ENCODE measurements at places on chromosomes 12 and 14.
A peak's percentile ranks its signal among the peaks of the same experiment; 100 is the strongest.

- H3K4me3 ChIP-seq: peak overlapping the region; percentile 86
- DNase-seq: peak; percentile 52
- peaks cover 6% of the 10 kb centered on the region for H3K27me3 ChIP-seq
- H3K36me3 ChIP-seq: no peaks in the 10 kb centered on the region
- H3K4me1 ChIP-seq: peaks cover 12% of the 10 kb centered on the region
- peak overlapping the region; percentile 94 for H3K27ac ChIP-seq
Observed at GRCh38 chr12:12562016-12562483, 613 bp downstream of the DUSP16 start.

- no peak overlapping the region for H3K27ac ChIP-seq
- DNase-seq: no peak
- H3K27me3 ChIP-seq: peaks cover 15% of the 10 kb centered on the region
- H3K4me3 ChIP-seq: no peak overlapping the region
- H3K4me1 ChIP-seq: no peaks in the 10 kb centered on the region
Observed at GRCh38 chr12:5716201-5716600, 228.9 kb downstream of the ANO2 start.

DNA sequence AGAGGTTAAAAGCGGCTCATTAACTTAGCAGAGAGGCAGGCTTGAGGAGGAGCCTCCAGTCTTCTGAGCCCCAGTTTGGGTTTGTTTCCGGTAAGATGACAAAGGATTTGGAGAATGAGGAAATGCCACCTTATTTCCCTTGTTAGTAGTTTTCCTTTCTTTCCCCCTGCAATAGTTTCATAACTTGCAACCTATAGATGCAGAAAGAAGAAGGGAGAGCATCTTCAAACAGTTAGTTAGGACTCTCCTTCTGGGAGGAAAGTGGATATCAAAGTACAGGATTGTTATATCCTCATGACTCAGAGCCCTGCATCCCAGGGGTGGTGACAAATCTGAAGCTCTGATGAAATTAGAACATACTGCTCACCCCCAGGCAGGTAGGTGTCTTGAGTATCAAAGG lies 180.7 kb upstream of the SLC38A2 start:
- no peak for DNase-seq
- no peak overlapping the region for H3K4me3 ChIP-seq
- H3K36me3 ChIP-seq: peaks cover 4% of the 10 kb centered on the region

DNA sequence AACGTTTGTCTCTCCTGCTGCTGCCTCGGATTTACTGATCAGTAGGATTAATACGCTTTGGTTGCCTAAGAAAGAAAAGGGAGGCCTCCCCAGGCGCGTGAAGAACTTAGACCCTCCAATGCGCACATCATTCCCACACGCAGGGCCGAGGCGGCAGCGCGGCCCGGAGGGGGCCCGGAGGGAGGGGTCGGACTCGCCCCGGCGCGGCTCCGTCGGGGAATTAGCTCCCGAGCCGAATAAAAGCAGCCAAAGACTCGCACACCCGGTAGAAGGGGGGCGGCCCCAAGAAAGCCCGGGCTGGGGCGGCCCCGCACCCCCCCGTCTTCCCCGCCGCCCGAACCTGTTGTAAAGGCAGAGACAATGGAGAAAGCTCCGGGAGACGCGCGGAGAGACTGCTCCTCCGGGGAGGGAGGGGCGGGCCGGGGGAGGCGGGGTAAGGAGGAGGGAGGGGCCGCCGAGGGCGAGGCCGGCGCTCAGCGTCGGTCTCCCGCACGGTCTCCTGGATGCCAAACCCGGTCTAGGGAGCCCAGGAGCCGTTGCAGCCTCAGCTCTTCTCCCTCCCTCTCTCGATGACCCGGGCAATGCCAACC lies at the start of gene NELL2:
NELL2 (minus strand) TSS at position 362 of the 590 bp plus-strand sequence. CDS start 446 bp downstream, outside the sequence.
- H3K27ac ChIP-seq: no peak within 1 kb of the TSS
- H3K27me3 ChIP-seq: peaks cover 49% of the 10 kb centered on the region
- peaks cover 22% of the 10 kb centered on the region for H3K4me1 ChIP-seq
- DNase-seq: no peak
- peak within 1 kb of the TSS; percentile 60 for H3K4me3 ChIP-seq

DNA sequence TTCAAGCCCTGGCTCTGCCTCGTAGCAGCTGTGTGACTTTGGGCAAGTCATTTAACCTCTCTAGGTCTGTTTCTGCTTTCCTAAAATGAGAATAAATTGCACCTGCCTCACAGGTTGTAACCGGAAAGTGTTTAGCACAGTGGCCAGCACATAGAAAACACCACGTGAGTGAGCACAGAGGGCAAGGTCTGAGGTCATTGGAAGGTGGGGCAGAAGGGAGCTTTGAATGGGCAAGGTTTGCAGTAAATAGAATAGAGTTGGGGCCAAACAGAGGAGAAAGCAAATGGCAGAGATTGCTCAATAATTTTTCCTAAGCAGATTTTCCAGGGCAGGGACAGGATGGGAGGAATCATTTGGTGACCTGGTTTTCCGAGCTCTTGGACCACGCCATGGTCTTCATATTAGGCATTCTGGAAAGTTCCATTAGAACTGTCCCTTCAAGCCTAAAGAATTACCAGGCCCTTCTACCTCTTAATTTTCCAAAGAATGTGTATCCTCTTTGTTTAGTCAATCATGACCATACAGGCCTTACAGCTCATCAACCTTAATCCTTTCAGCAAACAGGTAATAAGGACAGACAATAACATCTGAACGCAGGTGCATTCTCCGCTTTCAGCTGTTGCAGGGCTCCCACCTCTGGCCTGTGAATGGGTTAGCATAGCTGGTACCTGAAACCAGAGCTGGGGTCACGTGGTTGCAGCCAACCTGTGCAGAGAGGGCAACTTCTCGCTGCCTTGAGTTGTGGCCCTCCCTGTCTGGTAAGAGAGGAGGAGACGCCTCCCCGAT lies 53.8 kb downstream of the VWF start:
- no peak overlapping the region for H3K4me3 ChIP-seq
- H3K27me3 ChIP-seq: peaks cover 39% of the 10 kb centered on the region
- H3K36me3 ChIP-seq: no peaks in the 10 kb centered on the region
- H3K27ac ChIP-seq: no peak overlapping the region

DNA sequence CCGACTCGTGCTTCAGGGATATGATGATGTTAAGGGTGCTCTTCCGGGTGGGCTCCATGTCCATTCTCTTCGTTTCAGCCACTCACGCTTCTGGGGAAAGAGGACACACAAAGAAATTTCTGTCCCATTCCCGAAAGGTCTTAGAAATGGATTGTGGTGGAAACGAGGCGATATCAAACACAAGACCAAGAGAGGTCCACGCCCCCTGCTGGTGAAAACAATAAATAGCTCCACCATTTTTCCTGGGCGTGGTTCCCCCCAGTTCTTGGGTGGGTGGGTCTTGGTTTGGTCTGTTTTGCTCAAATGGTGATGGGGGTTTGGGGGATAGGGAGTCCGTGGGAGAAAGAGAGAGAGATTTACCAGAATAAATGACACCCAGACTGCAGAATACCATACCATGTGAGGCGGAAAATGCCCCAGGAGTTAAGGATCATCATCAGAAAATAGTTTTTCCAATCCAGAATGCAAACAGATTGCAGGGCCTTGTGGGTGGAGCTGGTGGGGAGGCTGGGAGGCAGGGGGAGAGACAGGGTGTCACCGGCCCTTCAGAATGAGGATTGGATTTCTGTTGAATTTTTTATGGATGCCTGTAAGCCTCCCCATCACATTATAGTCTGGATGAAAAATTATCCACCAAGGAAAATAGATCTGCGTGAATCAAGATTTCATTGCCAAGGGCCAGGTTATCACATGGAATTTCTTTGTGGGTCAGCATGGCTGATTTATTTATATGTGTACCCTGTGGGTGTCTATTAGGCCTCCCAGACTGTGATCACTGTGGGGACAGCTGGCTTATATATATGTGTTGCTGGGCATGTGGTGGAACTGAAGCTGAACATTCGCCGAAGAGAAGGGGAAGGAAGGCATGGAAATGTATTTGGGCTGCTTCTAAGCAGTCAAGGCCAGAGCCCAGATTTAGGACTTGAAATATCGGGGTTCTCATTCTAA lies 55.8 kb downstream of the SRRM4 start:
- H3K27ac ChIP-seq: no peak overlapping the region
- no peaks in the 10 kb centered on the region for H3K36me3 ChIP-seq
- H3K4me3 ChIP-seq: no peak overlapping the region
- DNase-seq: no peak
- H3K27me3 ChIP-seq: no peaks in the 10 kb centered on the region

GRCh38 chr14:57287745-57288144 lies 19.0 kb downstream of the AP5M1 start:
- no peak overlapping the region for H3K4me3 ChIP-seq
- no peak for DNase-seq
- H3K27ac ChIP-seq: no peak overlapping the region
- H3K27me3 ChIP-seq: no peaks in the 10 kb centered on the region
- peaks cover 10% of the 10 kb centered on the region for H3K36me3 ChIP-seq
- H3K4me1 ChIP-seq: no peaks in the 10 kb centered on the region

DNA sequence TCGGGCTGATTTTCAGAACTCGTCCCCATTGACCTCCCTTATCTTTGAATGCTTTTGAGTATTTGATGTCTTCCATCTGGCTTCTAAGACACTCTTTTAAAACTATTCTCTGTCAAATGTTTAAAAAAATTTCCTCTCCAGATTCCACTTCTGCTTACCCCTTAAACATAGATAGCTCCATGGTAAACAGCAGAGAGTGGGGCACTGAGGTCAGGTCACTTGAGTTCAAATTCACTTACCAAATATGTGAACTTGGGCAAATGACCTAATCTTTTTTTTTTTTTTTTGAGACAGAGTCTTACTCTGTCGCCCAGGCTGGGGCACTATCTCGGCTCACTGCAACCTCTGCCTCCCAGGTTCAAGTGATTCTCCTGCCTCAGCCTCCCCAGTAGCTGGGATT lies 126.8 kb upstream of the CPSF6 start:
- no peak overlapping the region for H3K27ac ChIP-seq
- H3K36me3 ChIP-seq: no peaks in the 10 kb centered on the region
- no peaks in the 10 kb centered on the region for H3K4me1 ChIP-seq
- H3K4me3 ChIP-seq: no peak overlapping the region

GRCh38 chr12:101857043-101857558 lies 20.3 kb upstream of the DRAM1 start:
- H3K4me3 ChIP-seq: no peak overlapping the region
- H3K36me3 ChIP-seq: no peaks in the 10 kb centered on the region
- H3K4me1 ChIP-seq: peaks cover 20% of the 10 kb centered on the region
- no peaks in the 10 kb centered on the region for H3K27me3 ChIP-seq
- DNase-seq: no peak

DNA sequence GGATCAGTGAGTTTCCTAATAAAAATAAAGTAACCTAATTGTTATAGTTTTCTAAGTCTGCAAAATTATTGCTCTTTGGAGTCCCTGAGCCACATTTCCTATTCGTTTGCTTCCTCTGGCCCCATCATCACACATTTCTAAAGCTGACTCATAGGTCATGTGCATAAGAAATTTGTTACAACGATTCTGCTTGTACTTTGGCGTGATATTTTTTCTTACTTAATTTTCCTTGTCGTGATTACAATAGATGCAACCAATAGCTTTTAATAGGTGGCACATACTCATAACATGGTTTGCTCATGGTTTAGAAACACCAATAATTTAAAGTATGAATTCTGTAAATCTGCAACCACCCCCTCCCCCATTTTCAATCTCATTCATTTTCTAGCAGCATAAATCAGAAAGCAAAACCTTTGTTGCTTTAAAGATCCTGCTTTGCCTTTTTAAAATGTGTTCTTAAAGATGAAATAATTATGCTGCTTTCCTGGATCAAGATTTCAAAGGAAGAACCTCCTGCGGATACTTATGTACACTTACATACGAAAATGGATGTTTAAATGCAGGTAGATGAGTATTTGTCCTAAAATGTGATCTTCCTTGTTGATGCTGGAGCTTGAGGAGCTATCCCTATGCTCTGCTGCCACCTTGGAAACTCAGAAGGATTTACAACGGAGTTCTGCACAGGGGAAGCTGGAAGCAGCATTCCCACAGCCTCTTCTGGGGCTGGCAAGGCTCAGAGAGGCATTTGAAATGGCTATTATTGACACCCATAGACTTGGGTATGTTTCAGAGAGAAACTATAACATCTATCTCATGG lies 1.7 kb upstream of the FLRT2 start:
- peaks cover 11% of the 10 kb centered on the region for H3K36me3 ChIP-seq
- peaks cover 62% of the 10 kb centered on the region for H3K27me3 ChIP-seq
- no peak overlapping the region for H3K27ac ChIP-seq

DNA sequence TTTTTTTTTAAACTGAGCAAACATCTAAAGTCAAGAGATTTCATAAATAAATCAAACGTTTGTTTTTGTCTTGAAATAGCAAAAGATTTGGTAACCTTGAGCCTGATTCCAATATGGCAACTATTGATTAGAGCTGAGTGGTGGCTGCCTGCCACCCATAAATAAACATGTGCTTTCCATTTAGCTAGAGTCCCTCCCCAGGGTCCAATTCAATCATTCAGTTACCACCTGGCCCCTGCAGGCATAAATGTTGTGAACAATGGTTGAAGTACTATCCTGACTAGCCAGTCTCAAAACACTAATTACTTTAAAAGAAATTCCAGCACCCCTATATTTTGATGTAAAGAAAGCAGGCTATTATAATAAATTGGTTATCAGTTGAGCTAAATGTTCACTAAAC lies 129.7 kb upstream of the GRIP1 start:
- peak overlapping the region; percentile 21 for H3K4me3 ChIP-seq
- peaks cover 4% of the 10 kb centered on the region for H3K27me3 ChIP-seq
- DNase-seq: no peak

Measured in naive B cell (primary cell).